SK-N-MC (cell line): ENCODE measurements at places on chromosomes 4 and X.
A peak's percentile ranks its signal among the peaks of the same experiment; 100 is the strongest.

- DNase-seq = no peak
Observed at GRCh38 chr4:20268028-20268427, 16.3 kb downstream of the SLIT2 start.

DNA sequence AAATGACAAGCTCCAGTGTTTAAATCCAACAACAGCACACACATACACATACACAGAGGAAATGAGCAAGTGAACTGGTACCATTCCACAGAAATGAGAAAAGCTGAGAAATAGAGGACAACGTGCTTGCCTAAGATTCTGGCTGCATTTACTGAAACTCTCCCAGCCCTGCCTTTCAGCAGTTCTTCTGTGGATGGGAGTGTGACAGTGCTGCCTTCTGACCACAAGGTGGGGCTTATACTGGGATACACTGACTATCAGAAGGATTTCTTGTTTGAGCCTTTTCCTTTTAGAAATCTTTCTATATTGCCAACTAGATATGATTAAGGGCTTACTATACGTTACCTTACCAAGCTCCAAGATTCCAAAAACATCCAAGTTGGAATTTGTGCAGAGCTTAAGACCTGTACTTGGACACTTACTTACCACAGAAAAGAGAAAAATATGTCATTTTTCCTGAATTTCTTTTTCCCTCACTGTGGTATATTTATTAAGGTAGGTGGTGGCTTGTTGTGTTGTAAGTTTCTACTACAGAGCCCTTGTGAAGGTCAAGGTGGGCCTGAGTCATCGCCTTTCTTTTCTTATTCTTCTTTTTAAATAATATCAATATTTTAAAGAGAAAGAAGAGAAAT is 10.7 kb upstream of the CXCL8 start:
- no peak for DNase-seq

- DNase-seq = no peak
Observed at GRCh38 chrX:80602036-80602860, 182.0 kb downstream of the TENT5D start.

DNA sequence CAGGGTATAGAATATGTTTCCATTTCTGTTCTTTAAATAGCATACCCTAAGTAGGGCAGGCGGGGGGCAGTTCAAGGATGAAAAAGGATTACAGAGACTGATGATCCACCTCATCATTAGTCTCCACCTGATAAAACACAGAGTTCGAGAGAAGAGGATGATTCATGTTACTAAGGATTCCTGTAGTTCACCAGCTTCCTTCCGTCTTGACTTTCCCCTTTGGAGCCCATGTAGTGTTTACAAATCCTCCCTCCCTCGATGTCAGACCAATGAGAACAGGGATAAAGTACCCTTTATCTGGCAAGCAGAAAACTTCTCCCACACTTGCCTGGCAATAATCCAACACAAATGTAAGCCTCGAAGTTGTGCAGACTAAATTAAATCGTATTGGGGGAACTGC is 526.3 kb upstream of the FAM241A start:
- no peak for DNase-seq

DNA sequence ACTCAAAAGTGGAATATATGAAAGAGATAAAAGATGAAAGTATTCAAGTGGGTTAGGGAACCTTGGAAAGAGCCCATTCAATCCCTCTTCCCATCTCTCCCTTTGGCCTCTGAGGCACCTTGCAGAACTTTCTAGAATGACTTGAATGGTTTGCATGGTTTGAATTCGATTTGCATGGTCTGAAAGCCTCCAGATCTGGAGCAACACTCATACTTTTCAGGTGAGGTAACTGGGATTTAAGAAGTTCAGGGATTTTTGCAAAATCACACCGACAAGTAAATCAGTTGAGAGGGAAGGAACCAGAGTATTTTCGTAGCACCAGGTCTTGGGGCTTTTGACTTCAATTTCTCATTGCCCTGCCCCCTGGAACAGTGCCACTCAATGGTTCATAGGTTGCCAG is 476.0 kb upstream of the FTHL17 start:
- no peak for DNase-seq

DNA sequence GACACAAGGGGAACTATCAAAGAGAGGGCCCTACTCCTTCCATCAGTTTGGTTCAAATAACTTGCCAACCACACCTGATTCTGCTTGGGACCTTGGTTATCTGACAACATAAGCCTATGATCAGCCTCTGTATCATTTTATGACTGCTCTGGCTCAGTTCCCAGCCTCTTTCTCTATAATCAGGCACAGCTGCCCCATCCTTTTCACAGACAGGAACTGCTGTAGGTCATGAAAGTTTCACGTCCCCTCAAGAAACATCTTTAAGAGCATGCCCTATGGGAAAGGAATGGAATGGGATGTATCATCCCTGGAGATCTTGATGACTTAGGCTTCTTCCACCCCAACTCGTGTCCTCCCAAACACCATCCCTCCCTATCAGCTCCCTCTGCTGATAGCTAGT is 243.4 kb downstream of the AR start:
- no peak for DNase-seq

GRCh38 chr4:24453951-24454350 is 130.4 kb downstream of the DHX15 start:
- DNase-seq = no peak

DNA sequence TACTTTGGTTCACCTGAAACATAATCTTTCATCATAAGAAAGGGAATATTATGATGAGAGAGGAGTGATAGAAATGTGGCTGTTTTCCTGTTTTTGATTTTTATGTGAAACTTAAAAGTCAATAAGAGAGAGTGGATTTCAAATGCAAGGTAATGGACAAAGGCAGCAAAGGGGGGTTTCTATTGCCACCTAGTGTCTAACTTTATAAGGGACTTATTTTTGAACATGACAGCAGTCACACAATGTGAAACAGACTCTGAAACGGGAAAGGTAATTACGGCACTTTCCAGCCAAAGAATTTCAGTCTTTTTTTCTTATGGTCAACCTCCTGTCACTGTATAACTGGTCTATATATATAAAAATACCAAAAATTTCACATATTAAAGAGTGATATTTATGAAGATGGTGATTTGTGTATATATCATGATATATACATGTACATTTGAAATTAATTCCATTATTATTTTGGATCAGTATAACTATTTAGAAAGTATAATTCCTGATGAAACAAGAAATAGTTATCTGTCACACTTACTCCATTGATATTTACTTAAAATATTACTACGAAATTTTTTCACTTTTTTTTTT is 127.1 kb downstream of the FBXO8 start:
- peak; percentile 72 for DNase-seq

- no peak for DNase-seq
Observed at GRCh38 chr4:80709082-80709869, 321.2 kb upstream of the BMP3 start.

- DNase-seq = no peak
Observed at GRCh38 chr4:74018771-74019170, 19.7 kb downstream of the CXCL3 start.

DNA sequence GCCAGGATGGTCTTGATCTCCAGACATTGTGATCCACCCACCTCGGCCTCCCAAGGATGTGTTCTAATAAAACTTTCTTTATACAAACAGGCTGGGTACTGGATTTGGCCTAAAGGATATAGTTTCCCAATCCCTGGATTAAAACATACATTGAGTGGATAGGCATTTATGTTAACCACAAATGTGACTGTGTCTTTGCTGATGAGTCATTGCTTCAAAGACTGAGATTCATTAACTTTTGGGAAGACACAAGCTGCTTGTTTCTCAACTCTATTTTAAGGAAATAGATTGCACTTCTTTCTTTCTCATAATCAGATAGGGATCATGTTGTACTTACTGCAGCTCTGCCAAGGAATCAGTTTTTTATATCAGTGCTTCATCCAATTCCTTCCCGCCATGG is 131.3 kb upstream of the AGA start:
- peak; percentile 40 for DNase-seq

- DNase-seq = no peak
Observed at GRCh38 chr4:69957209-69957608, 8.3 kb downstream of the CSN2 start.

DNA sequence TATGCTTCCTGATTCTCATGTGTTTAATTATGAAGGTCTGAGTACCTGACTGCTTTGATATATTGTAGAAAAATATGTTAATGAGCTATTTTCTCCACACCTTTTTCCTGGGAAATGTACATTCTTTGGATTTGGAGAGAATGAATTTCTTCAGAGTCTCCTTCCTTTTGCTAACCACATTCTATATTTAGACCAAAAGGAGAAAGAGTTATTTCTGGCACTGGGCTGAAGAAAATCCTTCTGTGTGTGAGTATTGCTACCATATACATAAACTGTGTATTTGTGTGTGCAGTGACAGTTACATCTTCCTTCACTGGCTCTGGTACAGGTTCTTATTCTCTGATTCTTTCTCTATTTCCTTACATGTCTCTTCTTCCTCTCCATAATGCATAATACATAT is 44.5 kb upstream of the PGRMC2 start:
- DNase-seq = no peak

DNA sequence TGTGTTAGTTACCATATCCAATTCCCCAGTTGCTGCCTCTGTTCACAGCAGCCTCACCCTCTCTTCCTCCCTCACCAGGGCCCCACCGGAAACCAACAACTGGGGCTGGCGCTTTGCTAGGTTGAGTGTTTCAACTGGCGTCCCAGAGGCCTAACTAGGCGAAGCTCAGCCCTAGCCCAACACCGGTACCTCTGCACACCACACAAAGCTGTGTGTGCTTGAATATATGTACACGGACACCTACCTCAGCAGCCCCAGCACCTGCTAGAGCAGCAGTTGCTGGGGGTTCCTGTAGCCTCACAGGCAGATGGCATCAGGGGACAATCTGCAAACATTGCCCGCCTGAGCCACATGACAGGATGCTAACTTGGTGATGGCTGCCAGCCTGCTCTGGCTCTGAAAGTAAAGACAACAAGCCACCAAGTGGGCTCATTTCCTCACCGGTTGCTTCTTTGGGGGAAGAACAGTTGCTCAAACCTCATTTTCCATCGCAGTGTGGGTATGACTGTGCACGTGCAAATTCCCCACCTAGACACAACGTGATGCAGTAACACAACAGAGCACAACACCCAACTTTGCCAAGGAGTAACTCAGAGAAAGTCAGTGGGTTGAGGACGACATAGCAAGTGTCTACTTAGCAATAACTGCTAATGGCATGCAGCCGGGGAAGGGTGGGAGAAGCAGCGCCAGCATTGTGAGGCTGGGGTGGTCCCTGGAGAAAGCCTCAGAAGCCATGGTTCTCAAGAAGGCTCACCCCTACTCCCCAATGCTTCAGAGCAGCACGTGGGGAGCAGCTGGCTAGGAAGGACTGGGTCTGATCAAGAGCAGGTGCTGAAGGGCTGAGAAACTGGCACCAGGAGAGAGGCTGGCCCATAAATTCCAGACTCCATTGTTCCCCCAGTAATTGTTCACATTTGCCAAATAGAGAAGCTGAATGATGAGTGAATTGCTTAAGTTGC is 139.5 kb downstream of the SH3KBP1 start:
- no peak for DNase-seq

DNA sequence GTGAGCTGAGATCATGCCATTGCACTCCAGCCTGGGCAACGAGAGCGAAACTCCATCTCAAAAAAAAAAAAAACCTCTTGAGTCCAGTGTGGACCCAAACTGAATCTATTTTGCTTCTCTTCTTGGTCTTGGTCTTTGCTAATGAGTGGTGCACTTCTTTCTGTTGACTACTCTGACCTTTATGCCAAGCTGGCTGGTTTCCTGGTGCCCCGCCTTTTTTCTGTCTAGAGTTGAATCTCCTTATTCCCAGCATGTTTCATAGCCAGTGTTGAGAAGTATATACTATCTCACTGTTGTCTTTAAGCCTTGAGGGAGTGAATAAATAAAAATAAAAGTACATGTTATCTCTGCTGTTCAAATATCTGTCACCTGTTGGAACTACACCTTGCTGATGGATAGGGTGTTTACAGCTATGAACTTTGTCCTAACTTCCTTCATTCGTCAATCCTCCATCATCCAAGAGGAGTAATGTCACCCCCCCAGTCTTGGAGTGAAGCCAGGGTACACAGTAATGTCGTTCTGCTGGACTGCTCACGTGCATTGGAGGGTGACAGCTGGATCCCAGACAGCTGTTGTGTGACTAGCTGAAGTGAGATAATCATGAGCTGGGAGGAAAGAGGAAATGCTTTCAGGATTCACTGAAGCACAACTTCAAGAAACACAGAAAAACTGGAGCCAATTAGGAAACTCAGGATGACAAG is 99.3 kb upstream of the PRKG2 start:
- DNase-seq = no peak

- DNase-seq = no peak
Observed at GRCh38 chr4:69984030-69984443, 11.7 kb upstream of the STATH start.

GRCh38 chr4:73706811-73707210 is 33.6 kb upstream of the CXCL8 start:
- DNase-seq = no peak

DNA sequence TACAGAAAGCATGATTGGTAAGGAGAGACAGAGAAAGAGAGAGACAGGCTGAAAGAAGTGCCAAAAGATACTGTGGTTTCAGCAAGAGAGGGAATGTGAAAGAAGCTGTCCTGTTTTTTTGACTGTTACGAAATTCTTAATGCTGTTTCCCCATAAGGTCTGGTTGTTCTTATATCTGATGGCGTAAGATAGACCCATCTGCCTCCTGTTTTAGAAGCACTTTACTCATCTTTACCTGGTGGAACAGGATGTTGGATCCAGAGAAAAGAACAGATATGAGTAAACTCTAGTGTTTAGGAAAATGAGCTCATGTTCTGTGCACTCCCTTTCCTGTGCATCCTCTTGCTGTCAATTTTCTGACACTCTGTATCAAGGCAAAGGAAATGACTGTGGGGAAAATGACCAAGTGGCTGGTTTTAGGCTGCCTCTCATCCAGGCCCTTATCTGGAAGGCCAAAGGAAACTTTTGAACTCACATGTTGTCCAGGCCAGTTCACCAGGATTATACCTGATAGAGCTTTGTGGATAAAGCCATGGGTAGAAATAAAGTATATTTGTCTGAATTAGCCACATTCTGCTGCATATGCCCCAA is 311.7 kb upstream of the HTR2C start:
- DNase-seq = no peak

DNA sequence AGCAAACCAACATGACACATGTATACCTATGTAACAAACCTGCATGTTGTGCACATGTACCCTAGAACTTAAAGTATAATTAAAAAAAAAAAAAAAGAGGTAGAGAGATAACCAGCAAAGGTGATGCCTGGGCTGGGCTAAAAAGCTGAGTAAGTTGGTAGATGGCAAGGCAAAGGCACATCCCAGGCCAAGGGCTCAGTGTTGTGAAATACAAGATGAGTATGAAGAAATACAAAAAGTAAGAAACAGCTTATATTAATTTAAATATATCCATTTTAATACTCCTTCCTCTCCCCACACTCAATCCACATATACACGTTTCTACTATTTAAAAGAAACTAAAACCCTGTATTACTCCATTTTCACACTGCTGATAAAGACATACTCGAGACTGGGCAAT is 25.8 kb downstream of the TEC start:
- no peak for DNase-seq

- peak; percentile 28 for DNase-seq
Observed at GRCh38 chr4:161133586-161134276, 1030.1 kb downstream of the FSTL5 start.

DNA sequence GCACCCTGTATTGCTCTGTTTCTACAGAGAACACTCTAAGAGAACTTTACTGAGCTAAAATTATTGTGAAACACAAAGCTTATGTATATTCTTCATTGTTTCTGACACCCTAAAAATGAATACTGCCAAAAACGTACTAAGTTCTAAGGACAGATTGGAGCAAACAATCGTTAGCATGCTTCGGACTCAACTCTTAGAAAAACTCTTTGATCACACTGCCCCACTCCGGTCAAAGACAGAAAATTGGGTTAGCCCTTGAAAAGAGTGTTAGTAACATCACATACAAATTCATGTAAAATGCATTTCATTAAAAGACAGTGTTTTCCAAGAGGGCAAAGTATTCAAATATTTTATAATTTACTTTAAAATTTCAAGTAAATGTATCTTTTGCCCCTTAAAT is 177.4 kb downstream of the DCHS2 start:
- DNase-seq = no peak
